ENCODE measurements at places on chromosomes 11 and 22.

DNA sequence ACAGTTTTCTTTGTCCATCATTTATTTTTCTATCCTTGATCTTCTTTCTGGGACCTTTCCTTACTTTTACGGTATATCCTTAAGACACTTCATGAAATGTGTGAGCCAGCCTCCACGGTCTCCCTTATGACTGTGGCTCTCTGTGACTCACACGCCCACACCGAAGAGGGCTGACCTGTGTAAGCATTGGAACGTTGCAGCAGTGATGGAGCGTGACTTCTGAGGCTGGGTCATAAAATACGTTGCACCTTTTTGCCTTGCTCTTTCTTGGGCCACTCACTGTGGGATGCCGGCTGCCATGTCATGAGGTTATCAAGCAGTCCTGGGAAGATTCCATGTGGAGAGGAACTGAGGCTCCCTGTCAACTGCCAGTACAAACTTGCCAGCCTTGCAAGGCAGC is 96.3 kb upstream of the RAB1B start:
- DNase-seq = no peak

DNA sequence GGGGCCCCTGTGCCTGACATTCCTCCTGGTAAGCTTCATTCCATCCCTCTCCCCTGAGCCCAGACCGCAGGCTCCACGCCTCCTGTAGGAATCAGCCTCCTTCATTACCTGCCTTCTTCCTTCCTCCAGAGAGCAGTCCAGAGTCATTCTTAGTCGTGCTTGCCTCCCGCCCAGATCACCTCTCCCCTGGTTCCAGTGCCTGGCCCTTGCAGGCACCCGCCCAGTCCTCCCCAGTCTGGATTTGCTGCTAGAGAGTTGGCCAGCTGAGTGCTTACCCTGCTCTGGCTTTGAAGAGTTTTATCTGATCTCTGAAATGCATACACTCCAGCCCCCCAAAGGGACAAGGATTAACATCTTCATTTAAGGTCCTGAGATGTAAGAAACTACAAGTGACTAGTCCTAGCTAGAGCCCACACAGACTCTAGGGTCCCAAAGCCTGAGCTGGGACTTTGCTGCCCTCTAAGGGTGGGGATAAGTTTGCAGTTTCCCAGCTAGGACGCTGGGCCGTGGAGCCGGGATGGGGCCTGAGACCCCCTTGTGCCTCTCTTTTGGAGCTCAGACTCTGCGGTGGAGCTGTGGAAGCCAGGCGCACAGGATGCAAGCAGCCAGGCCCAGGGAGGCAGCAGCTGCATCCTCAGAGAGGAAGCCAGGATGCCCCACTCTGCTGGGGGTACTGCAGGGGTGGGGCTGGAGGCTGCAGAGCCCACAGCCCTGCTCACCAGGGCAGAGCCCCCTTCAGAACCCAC is 1.6 kb downstream of the NR1H3 start:
- no peak for DNase-seq

- DNase-seq = no peak
Observed at GRCh38 chr22:40637183-40638150, 948 bp upstream of the MRTFA start.

DNA sequence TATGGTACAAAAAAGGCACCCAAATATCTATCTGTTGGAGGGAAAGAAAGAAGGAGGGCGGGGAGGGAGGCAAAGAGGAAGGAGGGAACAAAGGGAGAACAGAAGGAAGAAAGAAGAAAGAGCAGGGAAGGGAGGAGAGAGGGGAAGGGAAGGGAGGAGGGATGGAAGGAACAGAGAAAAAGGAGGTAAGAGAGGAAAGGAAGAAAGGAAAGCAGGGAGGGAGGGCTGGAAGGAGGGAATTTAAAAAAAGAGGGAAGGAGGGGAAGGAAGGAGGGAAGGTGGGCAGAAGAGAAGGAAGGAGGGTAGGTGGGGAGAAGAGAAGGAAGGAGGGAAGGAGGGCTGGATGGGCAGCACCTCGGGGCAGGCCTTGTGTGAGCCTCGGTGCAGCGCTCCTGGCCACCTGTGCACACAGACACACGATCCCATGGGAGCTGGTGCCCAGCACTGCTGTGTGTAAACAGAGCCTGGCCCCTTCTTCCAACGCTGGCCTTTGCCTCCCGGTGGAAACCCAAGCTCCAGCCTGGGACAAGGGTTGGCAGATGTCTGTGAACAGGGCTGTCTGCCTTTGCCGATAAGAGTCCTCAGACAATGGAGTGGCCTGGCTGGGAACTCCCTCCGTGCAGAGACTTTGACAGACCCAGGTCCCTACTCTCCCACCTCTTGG is 23.2 kb downstream of the SMIM38 start:
- DNase-seq = no peak

GRCh38 chr11:72333661-72334060 is 89.7 kb upstream of the PHOX2A start:
- DNase-seq = no peak

DNA sequence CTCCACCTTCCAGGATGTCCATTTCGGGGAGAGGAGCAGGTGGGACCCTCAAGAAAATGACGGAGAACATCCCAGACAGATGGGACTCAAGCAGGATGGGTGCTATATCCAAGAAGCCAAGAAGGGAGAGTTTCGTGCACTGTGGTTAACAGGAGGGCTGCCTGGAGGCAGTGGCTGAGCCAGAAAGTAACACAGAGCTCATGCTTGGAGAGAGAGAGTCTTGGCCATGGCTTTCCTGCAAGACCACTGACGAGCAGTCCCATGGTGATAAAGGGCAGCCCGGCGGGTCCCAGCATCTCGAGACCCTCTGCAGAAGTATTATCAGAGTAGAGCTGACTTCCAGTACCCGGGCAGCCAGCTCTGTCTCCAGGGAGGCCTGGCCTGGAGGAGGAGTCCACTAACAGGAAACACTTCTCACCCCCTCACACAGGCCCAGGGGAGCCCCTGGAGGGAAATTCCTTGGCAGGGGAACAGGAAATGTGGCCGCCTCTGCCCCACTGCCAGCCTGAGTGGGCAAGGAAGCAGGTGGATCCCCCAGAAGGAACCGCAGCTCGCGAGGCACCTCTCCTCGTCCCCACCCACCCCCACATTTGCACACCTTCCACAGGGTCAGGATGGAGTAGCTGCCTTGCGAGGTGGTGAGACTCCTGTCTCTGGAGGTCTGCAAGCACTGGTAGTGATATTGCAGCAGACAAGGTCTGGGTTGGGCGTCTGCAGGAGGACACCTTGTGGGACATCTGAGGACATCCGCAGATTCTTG is 32.2 kb downstream of the CYTH4 start:
- no peak for DNase-seq

DNA sequence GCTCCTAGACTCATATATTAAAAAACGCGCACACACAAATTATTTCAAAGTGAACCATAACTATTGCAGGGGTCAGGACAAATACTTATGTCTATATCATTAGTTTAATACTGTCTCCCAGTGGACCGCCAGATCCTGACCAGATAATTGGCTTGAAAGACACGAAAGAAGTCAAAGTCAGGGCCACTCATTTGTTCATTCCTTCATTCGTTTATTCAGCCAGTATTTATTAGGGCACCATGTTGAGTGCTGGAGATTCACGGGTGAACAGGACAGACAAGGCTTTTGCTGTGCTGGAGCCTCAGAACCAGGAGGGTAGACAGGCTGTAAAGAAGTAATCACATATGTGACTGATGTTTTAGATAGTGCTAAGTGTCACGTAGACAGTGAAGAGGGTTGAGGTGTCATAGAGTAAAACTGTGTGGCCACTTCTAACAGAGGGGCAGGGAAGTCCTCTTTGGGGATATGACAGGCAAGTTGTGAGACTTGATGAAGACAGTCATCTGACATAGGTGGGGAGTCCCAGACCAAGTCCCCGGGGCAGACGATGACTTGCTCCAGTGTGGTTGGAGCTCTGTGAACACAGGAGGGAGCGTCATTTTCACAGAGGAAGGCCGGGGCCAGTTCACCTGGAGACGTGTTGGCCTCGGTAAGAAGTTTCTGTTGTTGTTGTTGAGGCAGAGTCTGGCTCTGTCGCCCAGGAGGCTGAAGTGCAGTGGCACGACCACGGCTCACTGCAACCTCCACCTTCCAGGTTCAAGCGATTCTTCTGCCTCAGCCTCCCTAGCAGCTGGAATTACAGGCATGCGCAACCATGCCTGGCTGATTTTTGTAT is 25.9 kb downstream of the RBX1 start:
- no peak for DNase-seq

DNA sequence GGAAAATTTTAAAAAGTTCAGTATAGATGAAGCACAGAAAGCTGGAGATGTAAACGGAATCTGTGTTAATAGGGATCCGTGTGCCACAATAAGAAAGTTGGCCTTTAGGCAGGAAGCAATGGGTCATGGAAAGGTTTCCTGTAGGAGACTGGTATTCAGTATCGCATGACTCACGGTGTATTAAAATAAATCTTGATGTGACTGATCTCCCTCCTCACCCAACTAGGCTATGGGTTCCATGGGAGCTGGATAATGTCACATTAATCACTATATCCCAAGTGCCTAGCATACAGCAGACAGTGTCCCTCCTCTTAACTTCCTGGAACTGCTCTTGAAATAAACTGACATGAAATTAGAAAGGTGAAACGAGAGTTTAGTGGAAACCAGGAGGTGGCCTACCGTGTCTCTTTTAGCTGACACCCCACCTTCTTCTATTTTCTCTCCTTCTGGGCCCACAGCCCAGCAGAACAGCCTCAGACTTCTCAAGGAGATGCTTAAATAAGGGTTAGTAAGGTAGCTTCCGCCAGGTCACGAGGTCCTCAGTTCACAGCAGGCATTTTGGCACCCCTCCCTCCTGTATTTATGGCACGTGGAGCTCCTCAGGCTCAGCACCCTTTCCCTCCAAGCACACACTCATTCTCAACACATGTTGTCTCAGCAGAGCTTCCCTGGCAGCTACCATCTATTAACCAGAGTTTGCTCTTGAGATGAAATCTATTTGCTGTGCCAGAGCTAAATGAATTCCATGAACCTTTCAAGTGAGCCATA is 118.8 kb downstream of the NXPE2 start:
- DNase-seq = no peak

DNA sequence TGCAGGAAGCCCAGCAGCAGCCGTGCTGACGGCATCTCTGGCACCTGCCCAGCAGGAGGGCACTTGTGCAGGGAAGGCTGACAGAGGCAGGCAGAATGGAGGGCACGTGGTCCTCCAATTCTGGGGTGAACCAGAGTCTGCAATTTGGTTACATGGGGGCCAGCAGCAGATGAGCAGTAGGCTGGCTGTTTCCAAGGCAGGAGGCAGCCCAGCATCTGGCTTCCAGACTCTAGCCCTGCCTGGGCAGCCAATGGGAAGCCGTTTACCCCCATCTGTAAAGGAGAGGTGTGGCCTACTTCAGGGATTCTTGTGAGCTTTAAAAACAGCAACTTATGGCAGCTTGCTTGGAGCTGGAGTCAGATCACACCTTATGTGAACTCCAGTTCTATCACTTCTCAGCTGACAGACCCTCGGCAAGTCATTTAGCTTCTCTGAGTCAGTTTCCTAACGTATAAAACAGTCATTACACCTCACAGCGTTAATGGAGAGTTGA is 27.9 kb upstream of the RASL10A start:
- DNase-seq = no peak

GRCh38 chr11:99069856-99070444 is 49.2 kb downstream of the CNTN5 start:
- DNase-seq = peak; percentile 52

DNA sequence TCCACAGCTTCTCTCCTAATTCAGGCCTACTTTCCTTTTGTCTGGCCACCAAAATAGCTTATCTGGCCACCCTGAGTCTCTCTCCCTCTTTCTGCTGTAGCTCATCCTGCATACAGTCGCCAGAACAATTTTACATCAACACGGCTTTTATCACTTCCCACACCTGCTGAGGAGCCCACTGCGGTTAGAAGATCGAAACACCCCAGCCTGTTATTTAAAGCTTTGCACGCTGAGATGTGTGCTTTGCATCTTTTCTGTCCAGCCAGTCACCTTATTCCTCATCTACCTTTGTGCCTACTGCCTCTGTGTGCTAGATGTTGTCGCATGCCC is 96.0 kb downstream of the COMMD9 start:
- no peak for DNase-seq

DNA sequence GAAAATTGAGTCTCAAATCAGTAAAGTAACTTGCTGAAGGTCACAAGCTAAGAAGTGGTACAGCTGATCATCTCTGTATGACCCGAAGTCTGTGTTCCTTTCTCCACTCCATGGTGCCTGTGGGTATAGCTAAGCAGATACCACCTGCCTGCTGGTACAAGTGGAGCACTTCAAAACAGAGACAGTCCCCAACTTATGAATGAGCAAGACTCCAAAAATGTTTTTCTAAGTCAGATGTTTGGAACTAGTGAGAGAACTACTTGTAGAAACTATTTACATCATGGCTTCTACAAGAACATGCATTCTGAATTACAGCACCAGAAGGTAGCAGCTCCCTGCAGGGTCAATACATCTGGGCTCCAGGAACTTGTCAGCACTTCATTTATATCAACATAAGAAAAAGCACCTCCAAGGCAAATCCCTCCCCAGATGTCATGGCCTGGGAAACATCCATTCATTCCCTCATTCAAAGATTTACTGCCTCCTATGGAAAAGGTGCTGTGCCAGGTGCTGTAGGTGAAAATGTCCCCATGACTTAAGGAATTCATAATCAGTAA is 94.7 kb downstream of the SERGEF start:
- no peak for DNase-seq

- no peak for DNase-seq
Observed at GRCh38 chr11:81071606-81072005, 1630.8 kb upstream of the TENM4 start.

DNA sequence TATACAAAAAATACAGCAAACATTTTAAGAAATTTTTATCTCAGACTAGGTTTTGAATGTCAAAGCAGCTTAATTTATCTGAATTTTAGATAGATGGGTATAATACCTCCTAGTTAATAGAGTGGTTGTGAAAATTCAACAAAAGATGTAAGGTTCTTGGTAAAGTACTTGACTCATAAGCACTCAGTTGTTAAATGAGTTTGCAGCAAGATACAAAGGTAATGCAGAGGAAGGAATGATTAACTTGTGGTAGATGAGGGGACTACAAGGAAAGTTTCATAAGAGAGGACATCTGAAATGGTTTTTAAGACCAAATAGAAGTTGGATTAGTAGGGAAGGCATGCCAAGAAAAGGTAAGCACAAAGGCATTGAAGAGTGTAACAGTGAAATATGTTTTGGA is 37.4 kb downstream of the PPME1 start:
- no peak for DNase-seq
